ENCODE measurements at places on chromosomes 5 and 9.

- DNase-seq = no peak
These were observed 30.9 kb upstream of the PPP1R26 start for GRCh38 chr9:135448663-135449100.

DNA sequence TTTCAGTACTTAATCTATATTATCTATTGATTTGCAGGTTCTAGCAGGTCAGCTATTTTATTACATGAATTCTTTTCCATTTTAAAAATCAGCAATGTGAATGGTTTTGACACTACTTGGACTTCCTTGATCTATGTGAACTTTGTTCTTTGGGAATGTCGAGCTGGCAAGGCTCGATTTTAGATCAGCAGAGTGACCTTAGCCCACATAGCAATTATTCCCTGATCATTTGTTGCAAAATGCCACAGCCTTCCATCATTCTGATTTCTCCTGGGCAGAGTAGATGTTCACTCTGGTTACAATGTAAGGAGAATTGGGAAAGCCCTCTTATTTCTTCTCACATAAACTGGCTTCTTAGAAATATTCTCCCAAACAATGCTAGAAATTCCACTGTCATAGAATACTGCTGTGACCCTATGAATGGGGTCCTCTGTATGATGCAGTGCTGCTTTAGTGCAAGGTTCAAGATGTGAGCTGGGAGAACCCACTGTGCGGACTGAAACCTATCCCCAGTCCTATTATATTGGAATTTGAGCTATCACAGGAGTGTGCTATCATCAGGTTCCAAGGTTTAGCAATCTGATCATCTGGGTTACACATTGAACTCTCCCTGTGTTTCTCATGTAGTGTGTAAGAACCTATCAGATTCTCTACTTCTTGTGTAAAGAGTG lies 15.7 kb upstream of the GDA start:
- DNase-seq = no peak

GRCh38 chr9:93051680-93052089 lies 6.8 kb upstream of the SUSD3 start:
- DNase-seq = no peak

DNA sequence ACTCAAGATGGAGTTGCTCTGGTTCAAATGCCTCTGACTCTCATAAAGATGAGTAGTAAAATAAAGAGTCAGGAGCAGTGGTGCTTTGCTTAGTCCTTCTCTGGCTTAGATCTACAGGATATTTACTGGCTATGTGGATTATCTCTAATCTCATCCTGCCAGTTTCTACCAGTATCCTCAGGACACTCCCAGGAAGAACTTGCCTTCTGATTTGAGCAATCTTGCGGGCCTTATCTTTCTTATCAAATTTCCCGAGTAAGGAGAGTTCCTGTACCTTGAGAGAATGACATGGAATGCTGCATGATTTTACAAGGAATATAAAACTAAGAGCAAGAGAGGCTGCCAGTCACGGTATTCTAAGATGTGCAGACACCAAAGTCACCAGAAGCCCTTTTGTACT lies 364.0 kb downstream of the ARHGEF28 start:
- DNase-seq = no peak

- no peak for DNase-seq
These were observed 98.7 kb downstream of the RAPGEF6 start for GRCh38 chr5:131536211-131536826.

- no peak for DNase-seq
These were observed at the start of gene CATSPER3 for GRCh38 chr5:134967607-134968006. CATSPER3 (plus strand) TSS chr5:134967907; CDS start chr5:134967992, 85 bp downstream.

- DNase-seq = no peak
These were observed 1.5 kb downstream of the MAMDC4 start for GRCh38 chr9:136853596-136854112.

DNA sequence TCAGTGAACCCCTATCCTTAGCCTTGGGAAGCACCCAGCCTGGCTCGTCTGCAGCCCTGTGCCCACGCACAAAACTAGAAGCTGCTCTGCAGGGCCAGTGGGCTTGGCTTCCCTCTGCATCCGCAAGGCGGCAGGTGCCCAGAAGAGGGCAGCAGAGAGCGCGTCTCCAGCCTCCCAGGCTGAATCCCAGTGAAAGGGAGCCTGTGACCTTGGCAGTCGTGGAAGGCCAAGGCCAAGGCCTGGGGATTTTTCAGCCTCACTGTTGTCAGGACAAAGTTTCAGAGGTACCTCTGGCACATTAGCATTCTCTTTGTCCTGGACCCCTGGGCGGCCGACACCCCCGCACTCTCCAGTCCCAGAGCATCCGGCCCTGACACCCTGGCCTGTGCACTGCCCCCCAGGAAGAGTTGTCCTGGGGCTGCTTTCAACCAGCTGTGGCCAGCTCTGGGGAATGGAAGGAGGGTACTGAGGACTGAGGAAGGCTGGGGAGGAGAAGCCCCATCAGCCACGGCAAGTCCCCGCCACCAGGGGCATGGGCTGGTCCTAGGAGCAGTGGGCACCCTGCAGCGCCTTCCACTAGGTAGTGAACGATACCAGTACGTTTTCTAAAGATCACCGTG lies 63.6 kb upstream of the IL17B start:
- DNase-seq = peak; percentile 59

GRCh38 chr5:74977471-74977870 lies 74.9 kb downstream of the GCNT4 start:
- DNase-seq = no peak

- DNase-seq = no peak
These were observed 146.4 kb downstream of the GCNT1 start for GRCh38 chr9:76605321-76605900.

DNA sequence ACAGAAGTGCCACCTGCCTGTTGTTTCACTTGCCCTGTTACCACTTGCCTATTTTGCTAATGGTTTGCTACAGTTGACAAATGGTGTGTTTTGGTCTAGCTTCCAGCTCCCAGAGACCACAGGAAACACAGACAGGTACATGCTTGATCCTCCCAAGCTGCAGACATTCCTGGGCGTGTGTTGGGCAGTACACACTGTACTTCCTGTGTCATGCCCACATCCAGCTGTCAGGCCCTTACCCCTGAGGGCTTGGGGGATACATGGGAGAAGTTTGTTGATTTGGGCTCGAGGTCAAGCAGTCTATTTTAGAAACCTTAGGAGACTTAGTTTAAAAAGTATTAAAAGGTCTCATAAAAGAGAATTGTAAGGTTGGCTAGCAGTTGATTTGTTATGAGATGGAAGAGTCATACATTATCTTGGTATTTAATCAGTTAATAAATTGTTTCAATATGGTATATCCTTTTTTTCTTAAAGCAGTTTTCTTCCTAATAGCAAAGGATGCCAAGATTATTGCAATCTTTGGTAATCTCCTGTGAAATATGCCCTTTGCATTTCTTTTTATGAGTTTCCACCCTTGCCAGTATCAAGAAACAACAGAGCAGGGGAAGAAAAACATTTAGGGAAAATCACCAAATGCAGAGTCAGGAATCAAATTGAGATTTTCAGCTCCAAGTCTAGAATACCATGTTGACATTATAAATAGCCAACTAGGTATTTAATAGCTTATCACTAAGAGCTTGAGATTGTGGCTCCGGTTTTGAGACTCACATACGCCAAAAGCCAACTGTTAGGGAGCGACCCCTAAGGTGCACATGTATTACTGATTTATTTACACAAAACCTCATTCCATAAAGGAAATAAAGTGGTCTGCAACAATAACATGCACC lies 52.3 kb upstream of the CD180 start:
- no peak for DNase-seq

GRCh38 chr9:19397845-19398244 lies 11.0 kb upstream of the ACER2 start:
- DNase-seq = no peak

GRCh38 chr9:27440888-27441740 lies 83.0 kb upstream of the IFNK start:
- no peak for DNase-seq

GRCh38 chr9:125513303-125513667 lies 193.7 kb downstream of the MAPKAP1 start:
- DNase-seq = no peak

GRCh38 chr5:173202266-173202875 lies 32.6 kb downstream of the NKX2-5 start:
- DNase-seq = no peak

- DNase-seq = no peak
These were observed 34.6 kb upstream of the PHYKPL start for GRCh38 chr5:178267245-178267644.

GRCh38 chr5:135625486-135625885 lies 46.7 kb upstream of the CXCL14 start:
- DNase-seq = no peak

GRCh38 chr5:73149540-73149939 lies 23.5 kb upstream of the TMEM174 start:
- DNase-seq = no peak

- DNase-seq = no peak
These were observed 125.6 kb downstream of the PAPPA start for GRCh38 chr9:116279230-116279629.

DNA sequence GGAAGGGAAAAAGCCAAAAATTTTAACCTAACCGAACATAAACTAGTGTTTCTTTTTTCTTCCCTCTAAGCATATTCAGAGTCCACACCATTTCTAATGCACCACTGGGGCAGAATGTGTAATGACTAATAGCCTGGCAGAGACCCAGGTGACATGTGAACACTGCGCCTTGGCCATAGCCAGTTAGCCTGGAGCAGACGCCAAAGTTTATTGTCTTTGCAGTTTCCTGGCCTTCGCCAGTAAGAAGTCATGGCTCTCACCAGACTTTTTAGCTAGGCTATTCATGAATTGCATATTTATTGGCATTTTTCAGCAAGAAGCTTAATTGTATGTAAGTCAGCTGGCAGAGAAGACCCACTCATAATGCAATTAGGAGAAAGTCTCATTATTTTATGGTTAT lies 182.8 kb upstream of the SLC27A6 start:
- DNase-seq = no peak

DNA sequence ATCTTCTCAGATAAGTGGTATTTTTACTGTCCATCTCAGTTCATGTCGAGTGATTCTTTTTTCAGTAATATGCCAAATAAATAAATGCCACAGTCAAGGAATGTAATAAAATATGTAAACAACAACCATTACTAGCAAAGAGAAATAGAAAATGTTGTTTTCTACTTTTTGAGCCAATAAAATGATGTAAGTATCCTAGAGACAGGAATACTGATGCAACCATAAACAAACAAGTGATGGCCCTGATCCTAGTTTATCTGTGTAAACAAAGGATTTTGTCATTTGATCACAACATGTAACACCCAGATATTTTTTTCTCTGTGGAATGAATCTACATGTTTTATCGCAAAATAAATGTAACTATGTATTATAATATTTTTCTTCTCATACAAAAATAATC lies 1852.8 kb downstream of the EFNA5 start:
- no peak for DNase-seq

- peak; percentile 45 for DNase-seq
These were observed at the start of gene CDC20B for GRCh38 chr5:55172937-55173686. CDC20B (minus strand) TSS chr5:55173177; CDS start chr5:55173000, 177 bp downstream.

GRCh38 chr5:175463641-175464040 lies 14.7 kb upstream of the SFXN1 start:
- no peak for DNase-seq

DNA sequence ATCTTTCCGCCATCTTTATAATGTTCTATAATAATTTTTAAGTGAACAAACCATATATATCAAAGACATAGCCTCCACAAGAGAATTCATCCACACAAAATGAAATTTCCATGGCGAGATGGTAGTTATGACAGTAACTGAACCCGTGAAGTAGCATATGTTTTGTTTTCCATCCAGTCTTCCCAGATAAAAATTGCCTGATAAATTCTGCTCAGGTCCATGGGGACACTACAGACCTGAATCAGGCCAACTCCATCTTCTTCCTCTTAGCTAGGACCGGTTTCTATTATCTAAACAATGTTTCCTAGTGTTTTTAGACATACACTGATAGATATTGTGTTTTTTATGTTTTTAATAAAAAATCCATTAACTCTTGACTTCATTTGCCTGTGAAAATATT lies 235.7 kb downstream of the PLK2 start:
- DNase-seq = no peak

GRCh38 chr5:59173578-59173977 lies 590.7 kb downstream of the RAB3C start:
- no peak for DNase-seq

DNA sequence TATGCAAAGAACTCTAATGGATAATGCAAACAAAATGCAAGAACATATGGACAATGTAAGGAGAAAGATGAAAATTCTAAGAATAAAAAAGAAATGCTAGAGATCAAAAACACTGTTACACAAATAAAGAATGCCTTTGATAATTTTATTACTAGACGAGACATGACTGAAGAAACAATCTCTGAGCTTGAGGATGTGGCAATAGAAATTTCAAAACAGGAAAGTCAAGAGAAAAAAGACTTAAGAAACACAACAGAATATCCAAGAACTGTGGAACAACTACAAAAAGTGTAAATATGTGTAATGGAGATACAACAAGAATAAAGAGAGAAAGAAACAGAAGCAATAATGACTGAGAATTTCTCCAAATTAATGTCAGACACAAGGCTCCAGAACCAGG lies 140.5 kb upstream of the ACOT12 start:
- no peak for DNase-seq

- peak; percentile 18 for DNase-seq
These were observed 284.5 kb downstream of the NTRK2 start for GRCh38 chr9:84953797-84954705.

DNA sequence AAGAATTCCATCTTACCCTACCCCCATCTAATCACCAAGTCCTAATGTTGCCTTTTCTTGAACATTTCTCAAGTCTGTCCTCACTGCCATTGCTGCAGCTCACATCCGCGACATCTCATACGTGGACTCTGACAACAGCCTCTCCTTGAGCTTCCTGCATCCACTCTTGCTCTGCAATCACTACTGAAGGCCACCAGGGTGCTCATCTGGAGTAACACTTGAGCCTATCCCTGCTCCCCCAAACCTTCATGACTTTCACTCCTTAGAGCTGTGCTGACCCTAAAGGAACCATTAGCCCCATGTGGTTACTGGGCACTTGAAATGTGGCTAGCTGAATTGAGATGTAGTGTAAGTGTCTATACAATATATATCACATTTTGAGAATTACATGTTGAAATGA lies 46.4 kb upstream of the CTXN3 start:
- DNase-seq = no peak

DNA sequence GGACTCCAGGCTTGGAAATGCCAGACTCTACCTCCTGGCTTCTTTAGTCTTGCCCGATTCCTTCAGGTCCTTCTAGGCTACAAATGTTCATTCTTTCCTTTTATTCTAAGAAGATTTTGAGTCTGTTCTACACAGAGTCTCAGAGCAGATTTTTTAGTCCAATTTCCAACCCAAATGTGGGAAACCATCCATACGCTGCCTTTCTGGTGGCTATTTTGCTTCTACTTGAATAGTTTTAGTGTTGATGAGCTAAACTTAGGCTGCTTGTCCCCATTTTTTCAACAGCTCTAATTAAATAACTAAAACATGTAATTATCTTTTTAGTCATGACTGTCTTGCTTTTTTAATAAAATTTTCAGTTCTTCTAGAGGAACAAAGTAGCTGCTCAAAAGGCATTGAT lies 112.4 kb upstream of the KLF9 start:
- DNase-seq = no peak

DNA sequence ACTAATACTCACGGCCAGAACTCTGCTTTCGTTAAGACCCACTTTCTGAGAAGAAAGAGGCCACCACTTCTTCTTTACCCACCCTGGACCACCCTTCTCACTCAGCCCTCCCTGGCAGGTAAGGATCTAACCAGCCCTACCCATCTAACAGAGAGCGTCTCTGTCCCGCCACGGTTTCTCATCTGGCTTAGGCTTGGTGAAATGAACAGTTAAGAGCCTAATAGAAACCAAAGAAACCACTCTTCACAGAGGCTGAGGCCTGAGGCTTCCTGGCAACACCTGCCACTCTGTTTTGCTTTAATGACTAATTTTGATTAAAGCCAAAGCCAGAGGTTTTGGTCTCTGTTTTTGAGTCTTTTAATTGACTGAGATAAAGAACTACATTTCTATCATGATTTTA lies 354.1 kb upstream of the SLC30A5 start:
- DNase-seq = no peak

GRCh38 chr5:110909415-110909814 lies 162.1 kb upstream of the TSLP start:
- DNase-seq = no peak
